ENCODE measurements at places on chromosomes 13 and 19. TPM values are rescaled to one million over a fixed set of nuclear protein-coding genes. Genes with fewer than 3 reads are reported as not detected.

CYP4F11 gene
- 0.27 TPM for total RNA-seq

ZNF835 gene
- total RNA-seq = 6.3 TPM

NLRP9 gene
- not detected for total RNA-seq

ZNF227 gene
- total RNA-seq = 11.5 TPM

DNA sequence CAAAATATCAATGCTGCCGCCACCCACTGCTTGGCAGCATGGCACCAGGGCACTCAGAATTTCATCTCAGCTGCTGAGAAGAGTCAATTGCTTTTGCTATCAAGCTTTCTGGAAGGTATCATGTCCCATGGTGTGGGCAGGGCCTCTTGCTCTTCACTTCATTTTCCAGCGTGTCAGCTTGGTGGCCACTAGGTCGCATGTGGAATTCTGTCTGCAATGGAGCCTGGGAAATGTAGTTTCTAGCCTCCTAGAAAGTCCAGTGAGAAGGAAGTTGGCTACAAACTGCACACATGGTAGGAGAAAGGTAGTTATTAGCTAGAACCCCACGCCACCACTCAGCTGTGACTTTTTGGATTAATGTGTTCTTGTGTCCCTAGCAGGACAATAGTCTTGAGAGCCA, 105.3 kb downstream of the MYO16 start:
- DNase-seq = no peak

GRCh38 chr13:26132756-26133155, 80.9 kb upstream of the SHISA2 start:
- no peak for DNase-seq

GRCh38 chr13:41985788-41986508, 25.0 kb upstream of the VWA8 start:
- DNase-seq = no peak

DNA sequence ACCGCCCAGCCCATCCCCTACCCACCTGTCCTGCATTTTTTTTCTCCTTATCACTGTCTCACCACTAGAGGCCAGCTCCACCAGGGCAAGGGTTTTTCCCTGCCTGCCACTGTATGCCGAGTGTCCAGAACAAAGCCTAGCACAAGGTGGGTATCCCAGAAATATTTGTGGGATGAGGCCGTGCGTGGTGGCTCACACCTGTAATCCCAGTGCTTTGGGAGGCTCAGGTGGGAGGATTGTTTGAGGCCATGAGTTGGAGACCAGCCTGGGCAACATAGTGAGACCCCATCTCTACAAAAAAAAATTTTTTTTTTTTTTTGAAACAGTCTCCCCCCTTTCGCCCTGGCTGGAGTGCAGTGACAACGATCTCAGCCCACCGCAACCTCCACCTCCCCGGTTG, 2.9 kb upstream of the MRI1 start:
- DNase-seq = no peak

DNA sequence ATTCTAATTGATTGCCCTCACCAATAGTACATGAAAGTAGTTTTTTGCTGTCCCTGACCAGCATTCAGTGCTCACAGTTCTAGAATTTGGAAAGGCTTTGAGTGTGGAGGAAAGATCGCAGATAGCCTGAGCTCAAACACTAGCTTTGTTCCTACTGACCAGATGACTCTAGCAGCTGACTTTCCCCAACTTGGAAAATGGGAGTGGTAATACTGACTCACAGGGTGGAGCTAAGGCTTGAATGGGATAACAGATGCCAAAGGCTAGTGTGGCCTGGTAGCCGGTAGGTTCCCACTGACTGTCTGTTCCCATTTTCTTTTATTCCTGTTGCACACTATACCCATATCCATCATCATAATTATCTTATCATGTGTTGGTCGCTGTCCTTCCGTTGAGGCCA, 3.7 kb downstream of the ZSCAN22 start:
- no peak for DNase-seq

DNA sequence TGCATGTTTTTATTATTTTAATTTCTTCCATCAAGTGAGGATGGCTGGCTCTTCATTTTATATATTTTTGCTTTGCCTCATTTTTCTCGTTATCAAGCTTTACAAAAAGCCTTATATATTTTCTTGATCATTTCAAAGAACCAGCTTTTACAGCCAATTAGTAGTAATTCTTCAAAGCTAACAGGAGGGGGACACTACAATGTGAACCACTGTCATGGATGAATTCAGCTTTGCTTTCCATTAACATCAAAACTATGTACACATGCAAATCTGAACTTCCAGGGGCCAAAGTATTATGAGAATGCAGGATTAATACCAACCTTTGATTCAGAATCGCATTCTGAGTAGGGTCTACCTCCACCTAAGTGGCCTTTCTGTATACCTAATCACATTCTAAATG, 11.1 kb downstream of the UQCRFS1 start:
- DNase-seq = no peak

GRCh38 chr13:75231235-75231634, 250.7 kb downstream of the TBC1D4 start:
- no peak for DNase-seq

GRCh38 chr19:41944336-41944735, 14.8 kb downstream of the RABAC1 start:
- no peak for DNase-seq

DNA sequence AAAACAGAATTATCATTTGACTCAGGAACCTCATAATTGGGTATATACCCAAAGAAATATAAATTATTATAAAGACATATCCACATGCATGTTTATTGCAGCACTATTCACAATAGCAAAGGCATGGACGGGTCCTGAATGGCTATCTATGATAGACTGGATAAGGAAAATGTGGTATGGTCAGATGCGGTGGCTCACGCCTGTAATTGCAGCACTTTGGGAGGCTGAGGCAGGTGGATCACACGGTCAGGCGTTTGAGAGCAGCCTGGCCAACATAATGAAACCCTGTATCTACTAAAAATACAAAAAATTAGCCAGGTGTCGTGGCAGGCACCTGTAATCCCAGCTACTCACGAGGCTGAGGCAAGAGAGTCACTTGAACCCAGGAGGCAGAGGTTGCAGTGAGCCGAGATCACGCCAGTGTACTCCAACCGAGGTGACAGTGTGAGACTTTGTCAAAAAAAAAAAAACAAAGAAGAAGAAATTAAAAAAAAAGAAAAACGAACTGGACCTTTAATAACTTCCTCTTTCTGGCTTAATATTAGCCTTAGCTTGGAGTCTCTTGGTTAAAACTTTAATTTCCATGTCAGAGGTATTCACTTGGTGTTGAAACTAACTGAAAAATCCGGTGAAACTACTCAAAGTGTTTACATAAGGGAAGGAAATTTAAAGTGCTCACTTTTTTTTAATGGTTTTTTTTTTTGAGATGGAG, 104.4 kb downstream of the ZNF486 start:
- no peak for DNase-seq
